ENCODE measurements at places on chromosomes 6 and 20. TPM values are rescaled to one million over a fixed set of nuclear protein-coding genes. Genes with fewer than 3 reads are reported as not detected.

GRCh38 chr20:31602431-31602778 is 2.7 kb upstream of the ID1 start:
- DNase-seq: no peak

The FGD2 gene
- total RNA-seq: 57.4 TPM

DNA sequence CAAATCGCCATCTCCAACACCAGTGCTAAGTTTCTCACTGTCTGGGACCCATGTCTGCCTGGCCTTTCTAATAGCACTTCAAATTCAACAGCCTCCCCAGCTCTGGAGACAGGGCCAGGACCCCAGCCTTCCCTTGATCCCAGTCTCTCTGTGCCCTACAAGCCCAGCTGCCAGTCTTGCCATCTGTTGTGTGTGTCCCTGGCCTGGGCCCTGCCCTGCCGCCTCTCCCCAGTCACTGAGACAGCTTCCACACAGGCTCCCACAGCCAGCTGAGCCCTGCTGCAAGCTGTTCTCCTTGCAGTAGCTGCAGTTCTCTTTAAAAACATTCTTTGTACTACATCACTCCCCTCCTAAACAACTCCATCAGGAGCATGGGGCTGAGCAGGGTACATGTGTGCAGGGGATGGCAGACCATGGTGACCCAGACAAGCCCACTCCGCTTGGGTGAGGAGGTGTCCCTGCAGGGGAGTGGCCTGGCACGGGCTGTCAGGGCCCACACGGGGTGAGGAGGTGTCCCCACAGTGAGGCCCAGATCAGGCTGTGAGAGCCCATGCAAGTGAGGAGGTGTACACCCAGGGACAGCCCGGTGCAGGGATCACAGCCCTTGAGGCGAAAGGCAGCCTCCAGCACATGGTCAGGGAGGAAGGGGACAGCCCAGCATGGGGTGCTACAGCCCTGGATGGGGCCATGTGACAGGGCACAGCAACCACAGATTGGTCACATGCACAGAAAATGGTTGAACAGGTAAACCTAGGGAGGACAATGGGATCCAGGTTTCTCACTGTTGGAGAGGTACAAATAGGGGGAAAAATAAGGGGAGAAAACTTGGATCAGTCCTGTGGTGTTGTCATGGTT is 16.2 kb downstream of the CST7 start:
- peak; percentile 14 for DNase-seq

The RNGTT gene
- 6.9 TPM for total RNA-seq

The FAM209B gene
- total RNA-seq: not detected

DNA sequence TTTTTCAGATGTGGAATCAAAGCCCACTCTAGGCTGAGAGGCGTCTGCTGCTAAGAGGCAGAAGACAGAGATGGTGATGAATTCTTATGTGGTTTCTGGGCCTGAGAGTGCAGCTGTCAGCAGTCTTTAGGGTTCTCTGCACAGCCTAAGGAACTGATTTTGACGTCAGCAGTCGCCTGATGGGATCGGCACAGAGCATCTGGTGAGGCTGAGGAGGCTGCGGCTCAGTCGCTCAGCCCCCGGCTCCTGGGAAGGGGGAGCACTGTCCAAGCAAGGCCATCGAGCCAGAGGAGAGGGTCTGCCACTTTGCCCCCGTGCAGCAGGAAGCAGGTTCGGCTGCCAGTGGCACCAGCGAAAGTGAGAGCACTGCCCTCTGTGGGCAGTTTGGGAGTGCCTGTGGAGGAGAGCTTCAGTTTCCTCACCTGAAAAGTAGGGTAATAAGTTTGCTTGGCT is 92.5 kb downstream of the TCP11 start:
- peak; percentile 84 for DNase-seq

DNA sequence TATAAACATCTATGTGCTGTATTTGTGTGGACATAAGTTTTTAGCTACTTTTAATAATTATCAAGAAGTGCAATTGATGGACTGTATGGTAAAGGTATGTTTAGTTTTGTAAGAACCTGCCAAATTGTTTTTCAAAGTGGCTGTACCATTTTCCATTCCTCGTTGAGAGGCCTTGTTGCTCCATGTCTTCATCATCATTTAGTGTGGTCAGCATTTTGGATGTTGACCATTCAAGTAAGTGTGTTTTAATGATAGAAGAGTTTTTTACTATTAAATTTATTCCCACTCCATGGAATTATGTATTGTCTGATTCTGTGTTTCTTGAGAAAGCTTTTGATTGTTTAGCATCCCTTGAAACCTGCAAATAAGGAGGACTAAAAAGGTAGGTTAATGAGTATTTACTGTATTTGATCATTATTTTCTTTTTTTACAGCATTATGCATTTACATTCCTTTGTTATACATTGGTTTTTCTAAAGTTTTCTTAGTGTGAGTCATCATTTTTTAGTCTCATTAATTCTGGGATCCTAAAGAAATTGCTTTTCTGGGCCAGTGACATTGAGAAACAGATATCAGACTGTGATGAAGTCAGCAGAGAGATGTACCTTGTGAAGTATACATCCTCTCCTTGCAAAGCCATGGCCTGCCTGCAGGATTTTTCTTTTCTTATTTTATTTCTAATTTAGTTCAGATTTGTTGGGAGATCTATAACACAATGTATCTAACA is 312.8 kb upstream of the PTCHD4 start:
- DNase-seq: no peak

The GZF1 gene
- 17.2 TPM for total RNA-seq

The SYCP2 gene
- total RNA-seq: 1.8 TPM
